ENCODE measurements at places on chromosomes 2 and 18.

DNA sequence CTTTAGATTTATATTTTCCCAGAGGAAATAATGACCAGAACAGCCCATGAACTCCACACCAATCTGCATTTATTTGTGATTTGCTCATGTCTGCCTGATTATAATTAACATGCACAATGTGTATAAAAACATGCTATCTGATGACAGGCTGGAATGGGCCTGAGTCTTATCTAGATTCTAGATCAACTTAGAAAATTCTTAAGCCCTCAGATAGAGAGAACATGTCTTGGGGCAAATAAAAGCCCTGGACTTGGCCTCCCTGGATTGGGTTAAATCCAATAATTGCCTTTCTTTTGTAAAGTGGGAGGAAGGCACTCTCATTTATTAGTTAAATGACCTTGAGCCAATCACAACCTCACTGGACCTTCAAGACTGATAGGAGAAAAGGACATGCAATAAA, 61.8 kb downstream of the EVA1A start:
- DNase-seq: no peak

- no peak for DNase-seq
Observed at GRCh38 chr2:145029081-145029480, 509.2 kb upstream of the ZEB2 start.

- DNase-seq: no peak
Observed at GRCh38 chr18:58291131-58291530, 247.1 kb downstream of the NEDD4L start.

- DNase-seq: no peak
Observed at GRCh38 chr2:27133195-27133875, 1.1 kb downstream of the PREB start.

Measured in astrocyte (in vitro differentiated cells and primary cell).